Stimulated activated CD4-positive, alpha-beta T cell treated with anti-CD3 and anti-CD28 coated beads, Interleukin-4, amount 100 ng/mL, for 48 hours (primary cell): ENCODE measurements at places on chromosomes 5 and 9.

GRCh38 chr9:84059936-84060335 is 79.3 kb downstream of the RMI1 start:
- DNase-seq = no peak

DNA sequence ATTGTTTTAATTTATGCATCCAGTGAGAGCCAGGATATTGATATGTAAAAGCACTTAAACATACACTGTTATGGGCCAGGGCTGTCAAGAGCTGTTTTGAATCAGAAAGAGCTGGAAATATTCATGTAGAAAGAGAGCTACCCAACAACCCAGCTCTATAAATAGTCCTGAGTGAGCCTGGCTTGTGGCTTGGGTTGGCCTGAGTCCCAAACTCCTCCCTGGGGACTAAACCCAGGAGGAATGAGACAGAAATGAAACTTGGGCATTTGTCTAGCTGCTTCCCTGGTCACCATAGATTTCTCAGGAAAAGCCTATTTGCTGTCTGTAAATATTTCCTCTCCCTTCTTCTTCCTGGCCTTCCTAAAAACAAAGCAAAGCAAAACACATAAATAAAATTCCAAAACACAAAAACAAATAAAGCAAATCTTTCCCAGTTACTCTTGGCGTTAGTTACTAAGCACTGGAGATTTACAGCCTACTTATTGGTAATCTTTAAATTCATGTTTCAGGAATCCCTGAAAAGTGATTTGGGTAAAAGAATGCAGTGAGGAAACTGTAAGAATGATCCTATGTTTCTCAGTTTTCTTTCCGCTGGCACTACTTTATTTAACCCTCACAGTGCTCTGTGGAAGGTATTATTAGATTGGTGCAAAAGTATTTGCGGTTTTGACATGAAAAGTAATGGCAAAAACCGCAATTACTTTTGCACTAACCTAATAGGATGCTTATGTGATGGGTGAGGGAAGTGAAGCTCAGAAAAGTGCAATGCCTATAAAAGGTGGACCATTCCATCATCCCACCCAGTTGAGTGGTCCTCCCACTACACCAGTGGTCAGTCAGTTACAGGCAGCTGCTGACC is 111.8 kb downstream of the CARTPT start:
- DNase-seq = no peak

DNA sequence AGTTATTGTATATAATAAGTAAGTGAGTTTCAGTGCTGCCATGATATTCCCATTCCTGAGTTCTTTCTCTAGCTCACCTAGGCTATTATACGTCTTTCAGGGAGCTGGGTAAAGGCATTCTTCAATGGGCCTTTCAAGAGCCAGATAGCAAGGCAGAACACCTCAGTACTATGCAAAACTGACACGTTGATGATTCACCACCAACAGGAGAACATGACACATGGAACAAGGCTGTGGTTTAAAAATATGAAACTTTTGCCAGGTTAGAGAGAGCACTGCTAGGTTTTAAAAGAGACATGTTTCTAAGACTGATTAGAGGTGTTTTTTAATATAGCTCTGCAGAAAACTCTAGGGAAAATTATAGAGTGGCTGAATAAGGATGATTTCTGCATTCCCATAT is 95.9 kb downstream of the UGCG start:
- DNase-seq = no peak

DNA sequence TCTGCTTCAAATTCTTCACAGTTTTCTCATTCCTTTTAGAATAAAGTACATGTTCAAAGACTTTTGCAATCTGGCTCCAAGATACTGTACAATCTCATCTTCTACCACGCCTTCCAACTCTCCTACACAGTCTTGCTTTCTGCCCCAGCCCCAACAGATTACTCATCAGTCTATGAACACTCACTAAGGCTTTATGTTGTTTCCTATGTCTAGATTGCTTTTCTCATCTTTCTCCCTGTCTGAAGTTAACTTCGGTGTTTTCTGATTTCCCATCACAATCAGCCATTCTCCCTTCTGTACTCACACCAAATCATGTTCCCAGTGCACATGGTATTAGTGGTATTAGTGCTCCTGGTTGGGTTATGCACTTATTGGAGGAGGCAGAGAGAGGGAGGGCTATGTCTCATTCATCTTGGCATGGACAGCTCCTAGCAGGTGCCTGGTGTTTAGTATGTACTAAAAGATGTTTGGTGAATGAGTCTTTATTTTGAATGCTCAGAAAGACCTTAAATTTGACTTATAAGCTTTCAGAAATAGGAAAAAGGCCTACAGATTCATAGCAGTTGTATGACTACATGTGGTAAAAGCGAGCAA is 44.0 kb upstream of the ZNF608 start:
- no peak for DNase-seq

GRCh38 chr9:87874304-87874623 is 8.4 kb upstream of the SPATA31E1 start:
- DNase-seq = no peak

- no peak for DNase-seq
These were observed 343.7 kb downstream of the DMRTA1 start for GRCh38 chr9:22790329-22790728.

DNA sequence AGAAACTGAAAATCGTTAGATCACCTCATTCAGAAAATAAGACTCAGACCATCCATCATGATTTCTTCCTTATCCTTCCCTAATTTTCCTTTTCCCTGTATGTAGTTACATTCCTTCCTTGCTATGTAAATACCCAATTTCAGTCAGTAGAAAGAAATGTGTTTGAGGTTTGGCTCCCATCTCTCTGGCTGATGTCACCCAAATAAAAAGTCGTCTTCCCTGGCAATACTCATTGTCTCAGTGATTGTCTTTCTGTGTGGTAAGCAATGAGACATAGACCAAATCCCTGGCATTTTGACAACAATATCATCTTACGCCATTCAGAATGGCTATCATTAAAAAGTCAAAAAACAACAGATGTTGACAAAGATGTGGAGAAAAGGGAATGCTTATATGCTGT is 303.9 kb upstream of the EDIL3 start:
- DNase-seq = no peak

- no peak for DNase-seq
These were observed 324.9 kb downstream of the NPR3 start for GRCh38 chr5:33035851-33036527.

GRCh38 chr9:77472646-77473045 is 175.5 kb downstream of the GNA14 start:
- no peak for DNase-seq

GRCh38 chr9:136512651-136513071 is 29.8 kb upstream of the SEC16A start:
- DNase-seq = no peak

DNA sequence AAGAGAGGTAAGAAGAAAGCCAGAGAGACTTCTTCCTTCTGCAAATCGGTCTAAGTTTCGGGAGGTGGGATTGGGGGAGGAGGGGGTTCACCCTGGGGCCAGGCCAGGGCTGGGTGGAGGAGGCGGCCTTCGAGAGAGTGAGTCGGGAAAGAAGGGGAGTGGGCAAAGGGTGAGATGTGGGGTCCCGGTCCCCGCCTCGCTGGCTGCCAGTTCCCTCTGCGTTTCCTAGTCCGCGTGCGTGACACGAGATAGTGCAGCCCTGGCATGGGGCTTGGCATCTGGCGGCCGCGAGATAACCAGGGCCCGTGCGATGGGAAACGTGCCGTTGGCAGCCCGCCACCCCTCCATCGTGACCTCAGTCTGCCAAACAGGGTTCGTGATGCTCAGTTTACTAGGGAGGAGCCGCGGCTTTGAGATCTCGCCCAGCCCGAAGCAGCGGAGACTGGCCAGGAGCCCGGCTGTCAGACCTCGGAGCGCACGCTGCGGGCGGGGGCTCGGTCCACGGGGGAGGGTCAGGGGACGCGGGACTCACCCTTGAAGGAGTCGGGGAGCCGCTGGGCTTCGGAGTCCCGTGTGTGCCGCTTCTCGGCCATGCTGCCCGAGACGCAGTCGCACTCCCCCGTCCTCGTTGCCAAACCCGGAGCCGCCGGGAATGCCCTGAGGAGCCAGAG is at the start of gene STOM:
Gene STOM, minus strand, starts transcription at position 656 of the 671 bp plus-strand sequence. Its CDS starts 63 bp downstream, at position 593.
- peak; percentile 50 for DNase-seq

DNA sequence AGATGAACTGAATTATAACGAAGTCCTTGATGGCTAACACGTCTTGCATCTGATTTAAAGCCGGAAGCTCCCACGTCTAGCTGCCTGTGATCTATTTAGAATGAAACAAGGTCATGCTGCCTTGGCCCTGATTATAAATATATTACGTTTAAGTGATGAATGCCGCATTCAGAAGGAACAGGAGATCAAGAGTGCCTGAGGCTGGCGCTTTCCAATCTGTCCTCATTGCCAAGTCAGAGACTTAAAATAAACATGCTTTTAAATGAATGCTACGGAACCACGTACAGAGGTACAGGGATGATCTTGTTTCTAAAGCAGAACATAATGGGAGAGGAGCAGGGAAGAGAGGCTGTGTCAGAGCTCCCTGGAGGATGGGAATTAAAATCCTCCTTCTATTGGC is 292.8 kb downstream of the TLE1 start:
- DNase-seq = no peak

GRCh38 chr5:97101189-97101910 is 41.1 kb downstream of the LIX1 start:
- no peak for DNase-seq

DNA sequence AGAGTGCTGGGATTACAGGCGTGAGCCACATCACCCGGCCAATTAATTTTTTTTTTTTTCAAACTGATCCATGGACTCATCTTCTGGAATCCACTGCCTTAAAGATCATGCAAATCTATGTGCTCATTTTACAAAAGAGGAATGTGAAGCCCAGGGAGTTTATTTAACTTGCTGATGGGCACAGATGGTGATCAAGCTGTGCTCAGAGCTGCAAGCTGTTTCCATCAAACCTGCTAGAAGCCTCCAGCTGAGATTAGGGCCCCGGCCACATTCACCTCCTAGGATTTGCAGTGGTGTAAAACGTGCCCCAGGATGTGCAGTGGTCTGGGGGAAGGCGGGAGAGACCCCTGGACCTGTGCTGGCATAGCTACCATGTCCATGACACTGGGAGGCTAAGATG is 56.1 kb upstream of the TUT7 start:
- no peak for DNase-seq

DNA sequence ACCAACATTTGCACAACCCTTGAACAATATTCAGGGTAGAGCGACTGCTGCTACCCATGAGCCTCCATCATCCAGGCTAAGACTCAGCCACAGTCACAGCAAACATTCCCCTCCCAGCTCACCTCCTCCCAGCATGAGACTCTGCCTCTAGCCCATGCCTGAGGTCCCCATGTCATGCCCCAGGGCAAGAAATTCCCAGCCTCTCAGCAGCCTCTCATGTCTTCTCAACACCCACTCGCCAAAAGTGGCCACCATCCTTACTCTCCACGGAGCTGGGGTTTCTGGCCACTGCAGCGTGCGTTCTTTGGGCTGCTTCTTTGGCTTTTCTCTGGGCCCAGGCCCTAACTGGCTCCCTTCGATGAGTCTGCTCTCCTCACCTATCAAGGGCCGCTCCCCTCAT is 82.2 kb downstream of the NSUN2 start:
- DNase-seq = no peak

- no peak for DNase-seq
These were observed 88.0 kb downstream of the DAP start for GRCh38 chr5:10673017-10673389.

- DNase-seq = no peak
These were observed 6.7 kb upstream of the TNIP1 start for GRCh38 chr5:151087486-151087885.

GRCh38 chr5:17346811-17347210 is 129.4 kb downstream of the BASP1 start:
- DNase-seq = no peak

GRCh38 chr9:77375956-77376532 is 198.7 kb downstream of the VPS13A start:
- no peak for DNase-seq

DNA sequence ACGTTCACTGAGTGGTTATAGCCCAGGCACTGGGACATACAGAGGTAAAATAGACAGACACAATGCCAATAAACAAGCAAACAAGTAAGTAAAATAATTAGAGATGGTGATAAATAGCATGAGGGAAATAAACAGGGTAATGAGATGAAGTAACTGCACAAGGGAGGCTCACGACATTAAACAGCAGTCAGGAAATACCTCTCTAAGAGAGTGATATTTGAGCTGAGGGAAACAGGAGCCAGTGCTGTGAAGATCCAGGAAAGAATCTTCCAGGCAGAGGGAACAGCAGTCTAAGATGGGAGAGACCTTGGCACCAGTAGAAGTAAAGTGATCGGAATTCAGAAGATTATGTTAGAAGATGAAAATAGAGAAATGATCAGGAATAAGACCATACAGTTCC is 279.4 kb downstream of the HINT1 start:
- DNase-seq = no peak

- no peak for DNase-seq
These were observed 46.4 kb upstream of the WWC1 start for GRCh38 chr5:168244838-168245559.

- DNase-seq = no peak
These were observed 277 bp downstream of the EIF4E1B start for GRCh38 chr5:176630681-176631222.

- no peak for DNase-seq
These were observed 26.0 kb upstream of the PCAT7 start for GRCh38 chr9:94528886-94529285.

- no peak for DNase-seq
These were observed 27.1 kb upstream of the CAAP1 start for GRCh38 chr9:26919698-26920097.

DNA sequence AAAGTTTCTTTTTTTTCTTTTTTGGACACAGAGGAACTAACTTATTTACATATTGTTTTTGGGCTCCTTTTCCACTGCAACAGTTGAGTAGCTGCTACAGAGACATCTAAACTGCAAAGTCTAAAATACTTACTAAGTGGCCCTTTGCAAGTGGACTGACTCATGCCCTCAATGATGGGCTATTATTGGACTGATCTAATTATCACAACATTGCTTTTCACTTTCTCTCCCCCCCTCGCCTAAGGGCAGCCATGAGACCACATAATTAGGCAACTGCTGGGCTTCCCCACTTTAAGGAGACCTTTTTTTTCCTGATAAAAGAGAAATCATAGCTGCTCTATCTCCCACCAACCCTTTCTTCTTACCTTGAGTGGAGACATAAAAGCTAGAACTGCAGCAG is 47.0 kb downstream of the PLK2 start:
- DNase-seq = no peak

GRCh38 chr5:75050415-75050814 is 1.9 kb downstream of the GCNT4 start:
- DNase-seq = no peak

DNA sequence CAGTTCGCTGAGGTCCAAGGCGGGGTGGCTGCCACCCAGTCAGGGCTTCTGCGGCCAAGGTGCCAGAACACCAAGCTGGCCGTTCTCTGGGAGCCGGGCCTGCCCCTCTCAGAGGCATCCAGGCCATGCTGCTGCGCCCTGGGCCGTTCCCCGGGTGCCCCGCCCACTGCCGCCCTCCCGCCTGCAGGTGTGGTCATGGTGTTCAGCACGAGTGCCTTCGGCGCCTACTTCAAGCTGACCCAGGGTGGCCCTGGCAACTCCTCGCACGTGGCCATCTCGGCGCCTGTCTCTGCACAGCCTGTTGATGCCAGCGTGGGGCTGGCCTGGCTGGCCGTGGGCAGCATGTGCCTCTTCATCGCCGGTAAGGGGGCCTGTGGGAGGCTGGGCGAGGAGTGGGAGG is 7.7 kb downstream of the SLC2A8 start:
- no peak for DNase-seq
